ENCODE measurements at places on chromosomes 13 and 19.
A peak's percentile ranks its signal among the peaks of the same experiment; 100 is the strongest.

- no peak for DNase-seq
Measured at GRCh38 chr13:25602176-25602575, 230.4 kb downstream of the ATP8A2 start.

GRCh38 chr19:17353386-17353785 lies 16.0 kb downstream of the GTPBP3 start:
- DNase-seq = no peak

GRCh38 chr19:3656747-3657394 lies 30.3 kb upstream of the CACTIN start:
- no peak for DNase-seq

- no peak for DNase-seq
Measured at GRCh38 chr13:91368676-91369440, 21.4 kb downstream of the MIR17HG start.

DNA sequence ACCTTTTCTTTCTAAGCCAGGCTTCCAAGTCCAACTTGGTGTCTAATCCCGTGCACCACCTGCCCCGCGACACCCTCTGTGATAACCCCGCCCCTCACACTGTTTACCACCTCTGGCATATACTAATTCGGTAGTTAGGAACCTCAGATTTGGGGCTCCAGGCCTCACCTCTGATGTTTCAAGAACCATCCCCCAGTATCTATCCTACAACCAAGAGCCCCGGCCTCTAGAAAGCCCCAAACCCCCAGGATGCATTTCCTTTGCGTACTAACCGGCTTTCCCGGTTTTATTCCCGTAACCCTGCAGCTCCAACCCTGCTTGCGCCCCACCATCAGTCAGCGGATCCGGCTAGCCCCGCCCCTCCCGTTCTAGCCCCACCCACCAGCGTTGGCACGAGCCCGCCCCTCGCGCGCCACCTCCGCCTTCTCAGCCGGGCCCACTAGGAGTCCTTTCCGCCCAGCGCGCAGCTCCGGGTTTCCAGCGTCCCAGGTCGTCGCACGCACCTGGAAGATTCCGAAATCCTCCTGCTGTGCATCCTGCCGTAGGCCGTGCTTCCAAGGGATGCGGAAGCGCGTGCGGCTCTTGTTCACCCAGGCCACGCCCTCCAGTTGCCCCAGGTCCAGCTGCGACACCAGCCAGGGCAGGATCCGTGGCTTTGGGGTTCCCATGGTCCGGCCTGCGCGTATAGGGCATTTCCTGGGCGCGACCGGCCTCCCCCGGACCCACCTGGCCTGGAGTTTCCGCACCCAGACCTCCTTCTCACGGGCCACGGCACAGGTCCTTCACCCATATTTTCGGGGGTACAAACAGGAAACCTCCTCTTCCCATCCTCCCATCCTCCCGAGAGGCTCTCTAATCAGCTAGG lies 1.3 kb downstream of the IRF3 start:
- peak; percentile 94 for DNase-seq

DNA sequence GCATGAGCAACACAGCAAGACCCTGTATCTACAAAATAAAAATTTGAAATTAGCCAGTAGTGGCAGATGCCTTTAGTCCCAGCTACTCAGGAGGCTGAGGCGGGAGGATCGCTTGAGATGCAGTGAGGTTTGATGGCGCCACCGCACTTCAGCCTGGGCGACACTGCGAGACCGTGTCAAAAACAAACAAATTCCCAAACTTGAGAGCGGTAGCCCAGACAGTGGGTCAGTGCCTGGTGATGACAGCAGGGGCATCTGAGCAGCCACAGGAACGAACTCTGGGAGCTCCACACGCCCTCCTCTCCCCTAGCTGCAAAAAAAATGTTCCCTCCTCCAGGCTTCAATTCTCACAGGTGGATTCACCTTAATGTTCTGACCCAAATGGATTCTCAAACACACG lies 14.1 kb downstream of the ZNF490 start:
- no peak for DNase-seq

GRCh38 chr13:37270226-37271001 lies 164.9 kb upstream of the CSNK1A1L start:
- DNase-seq = no peak

GRCh38 chr13:55815458-55816033 lies 1325.2 kb upstream of the PRR20A start:
- no peak for DNase-seq

DNA sequence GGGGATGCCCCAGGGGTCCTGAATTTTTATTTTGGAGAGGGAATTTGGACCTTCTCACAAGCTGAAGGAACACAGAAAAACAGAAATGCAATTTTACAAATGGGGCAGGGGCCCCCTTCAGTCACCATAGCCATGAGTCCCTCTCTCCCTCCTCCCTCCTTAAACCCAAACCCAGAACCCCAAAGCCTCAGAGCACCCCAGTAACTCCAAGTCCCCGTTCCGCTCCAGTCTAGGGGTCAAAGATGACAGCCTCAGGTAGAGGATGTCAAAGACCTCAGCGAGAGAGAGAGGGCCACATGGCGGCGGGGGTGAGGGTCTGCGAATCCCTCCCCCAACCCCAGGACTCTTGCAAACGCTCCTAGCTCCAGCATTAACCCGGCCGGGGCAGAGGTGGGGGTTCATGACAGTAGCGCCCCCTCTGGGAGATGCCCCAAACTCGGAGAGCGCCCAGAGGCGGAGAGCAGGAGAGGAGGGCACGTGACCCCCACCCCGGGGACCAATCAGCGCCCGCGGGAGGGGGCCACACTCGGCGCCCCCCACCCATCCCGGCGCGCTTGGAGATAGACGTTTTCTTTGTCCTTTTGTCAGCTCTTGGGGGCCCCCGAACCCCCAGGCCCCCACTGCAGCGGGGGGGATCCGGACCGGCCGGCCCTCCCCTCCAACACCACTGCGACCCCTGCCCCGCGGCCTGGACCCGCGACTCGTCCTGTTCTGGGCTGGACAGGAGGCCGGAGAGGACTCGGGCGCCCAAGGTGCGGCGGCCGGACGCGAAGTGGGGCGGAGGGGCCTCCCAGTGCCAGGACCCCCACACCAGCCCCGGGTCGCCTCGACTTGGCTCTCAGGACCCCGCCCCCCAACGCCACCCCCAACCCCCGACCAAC lies 20.8 kb upstream of the SEMA6B start:
- peak; percentile 74 for DNase-seq

DNA sequence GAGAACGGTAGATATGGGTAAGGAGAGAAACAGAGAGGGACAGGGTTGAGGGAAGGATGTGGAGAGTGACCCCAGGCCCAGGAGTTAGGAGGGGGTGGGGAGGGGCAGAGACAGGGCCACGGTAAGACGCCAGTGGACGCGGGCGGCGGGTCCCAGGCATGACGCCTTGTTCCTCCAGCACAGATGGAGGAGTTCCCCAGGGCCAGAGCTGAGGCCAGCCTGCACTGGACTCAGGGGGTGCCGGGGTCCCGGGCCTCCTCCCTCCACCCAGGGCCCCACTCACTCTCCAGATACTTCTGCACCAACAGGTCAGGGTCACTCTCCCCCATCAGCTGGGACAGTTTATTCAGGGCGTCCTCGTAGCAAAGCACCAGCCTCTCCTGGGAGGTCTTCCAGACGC lies 22.0 kb upstream of the EMP3 start:
- DNase-seq = no peak

- DNase-seq = peak; percentile 19
Measured at GRCh38 chr19:6015841-6016545, 38.1 kb upstream of the RANBP3 start.

DNA sequence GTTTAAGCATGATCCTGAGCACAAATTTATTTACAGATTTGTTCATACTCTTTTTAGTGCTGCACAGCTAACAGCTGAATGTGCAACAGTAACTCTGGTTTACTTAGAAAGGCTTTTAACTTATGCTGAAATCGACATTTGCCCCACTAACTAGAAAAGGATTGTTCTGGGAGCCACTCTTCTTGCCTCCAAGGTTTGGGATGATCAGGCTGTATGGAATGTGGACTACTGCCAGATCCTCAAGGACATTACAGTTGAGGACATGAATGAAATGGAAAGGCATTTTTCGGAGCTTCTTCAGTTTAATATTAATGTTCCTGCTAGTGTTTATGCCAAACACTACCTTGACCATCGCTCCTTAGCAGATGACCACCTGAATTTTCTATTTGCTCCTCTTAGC lies 16.0 kb downstream of the ZNF100 start:
- DNase-seq = no peak

DNA sequence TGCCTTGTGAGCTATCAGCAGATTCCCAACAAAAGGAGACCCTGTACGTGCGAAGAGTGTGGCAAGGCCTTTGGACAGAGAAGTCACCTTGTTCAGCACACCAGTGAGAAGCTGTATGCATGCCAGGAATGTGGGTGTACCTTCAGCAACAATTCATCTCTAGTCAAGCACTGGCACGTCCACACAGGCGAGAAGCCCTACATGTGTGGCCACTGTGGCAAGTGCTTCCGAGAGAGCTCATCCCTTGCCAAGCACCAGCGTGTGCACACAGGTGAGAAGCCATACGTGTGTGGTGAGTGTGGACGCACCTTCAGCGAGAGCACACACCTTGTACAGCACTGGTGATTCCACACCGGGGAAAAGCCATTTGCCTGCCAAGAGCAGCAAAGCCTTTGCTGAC lies 7.6 kb upstream of the ZSCAN22 start:
- no peak for DNase-seq

DNA sequence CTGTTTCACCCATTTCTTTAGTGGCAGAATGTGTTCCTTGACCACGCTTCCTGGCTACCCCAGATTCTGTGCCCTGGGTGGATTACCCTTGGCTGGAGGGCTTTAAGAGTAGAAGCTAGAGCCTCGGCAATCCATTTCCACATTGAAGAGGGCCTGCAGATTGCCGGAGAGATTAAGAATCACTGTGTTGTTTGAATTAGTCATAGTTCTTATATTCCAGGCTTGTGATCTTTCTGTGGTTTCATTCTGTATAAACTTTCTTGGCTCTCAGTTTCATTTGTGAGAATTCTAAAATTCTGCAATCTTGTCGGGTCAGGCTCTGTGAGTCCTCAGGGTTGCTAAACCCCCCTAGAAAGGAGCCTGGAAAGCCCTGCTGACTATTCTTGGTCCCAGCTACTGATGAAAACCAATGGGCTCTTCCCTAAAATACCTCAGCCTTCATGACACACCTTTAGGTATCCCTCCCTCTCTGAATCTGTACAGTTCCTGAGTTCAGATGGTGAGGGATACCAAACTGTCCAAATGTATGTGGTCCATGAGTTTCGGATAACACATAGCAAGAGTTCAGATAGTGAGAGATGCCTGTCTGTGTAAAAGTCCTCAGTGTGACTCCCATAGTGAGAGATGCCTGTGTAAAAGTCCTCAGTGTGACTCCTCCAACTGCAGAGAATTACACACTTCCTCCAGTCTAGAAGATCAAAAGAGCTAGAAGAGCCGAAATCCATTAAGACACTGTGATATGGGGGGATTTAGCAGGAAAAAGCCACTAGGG lies 4.3 kb downstream of the PHF11 start:
- no peak for DNase-seq

DNA sequence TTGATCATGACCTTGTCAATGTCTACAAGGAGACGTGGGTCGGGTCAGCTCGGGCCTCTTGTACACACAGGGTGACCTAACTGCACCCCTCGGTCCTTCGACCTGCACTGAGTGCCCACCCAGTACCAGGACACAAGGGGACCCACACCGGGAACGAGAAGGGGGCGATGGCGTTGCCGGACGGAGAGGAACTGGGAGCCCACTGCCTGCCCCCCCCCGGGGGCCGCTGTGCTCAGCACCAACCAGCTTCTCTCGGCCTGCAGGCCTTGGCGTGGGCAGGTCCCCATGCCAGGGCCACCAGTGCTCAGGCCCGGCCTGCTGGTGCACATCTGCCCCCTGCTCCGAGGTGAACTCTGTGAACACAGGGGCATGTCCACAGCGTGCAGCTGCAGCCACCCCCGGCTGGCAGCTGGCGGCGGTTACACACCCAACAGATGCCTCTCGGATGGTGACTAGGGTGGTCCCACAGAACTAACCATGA lies 14.1 kb downstream of the CFD start:
- no peak for DNase-seq

GRCh38 chr13:109671919-109672318 lies 114.5 kb downstream of the IRS2 start:
- DNase-seq = no peak

GRCh38 chr13:93388701-93389100 lies 162.1 kb downstream of the GPC6 start:
- DNase-seq = no peak

DNA sequence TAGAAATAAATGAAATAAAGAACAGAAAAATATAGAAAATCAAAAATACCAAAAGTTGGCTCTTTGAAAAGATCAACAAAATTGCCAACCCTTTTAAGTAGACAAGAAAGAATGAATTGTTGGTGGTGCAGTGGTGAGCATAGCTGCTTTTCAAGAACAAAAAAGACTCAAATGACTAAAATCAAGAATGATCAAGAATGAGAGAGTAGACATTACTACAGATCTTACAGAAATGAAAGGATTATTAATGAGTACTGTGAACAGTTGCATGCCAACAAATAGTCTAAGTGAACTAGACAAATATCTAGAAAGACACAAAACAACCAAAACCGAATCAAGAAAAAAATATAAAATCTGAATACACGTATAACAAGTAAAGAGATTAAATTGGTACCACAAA lies 53.9 kb downstream of the FNDC3A start:
- DNase-seq = no peak

DNA sequence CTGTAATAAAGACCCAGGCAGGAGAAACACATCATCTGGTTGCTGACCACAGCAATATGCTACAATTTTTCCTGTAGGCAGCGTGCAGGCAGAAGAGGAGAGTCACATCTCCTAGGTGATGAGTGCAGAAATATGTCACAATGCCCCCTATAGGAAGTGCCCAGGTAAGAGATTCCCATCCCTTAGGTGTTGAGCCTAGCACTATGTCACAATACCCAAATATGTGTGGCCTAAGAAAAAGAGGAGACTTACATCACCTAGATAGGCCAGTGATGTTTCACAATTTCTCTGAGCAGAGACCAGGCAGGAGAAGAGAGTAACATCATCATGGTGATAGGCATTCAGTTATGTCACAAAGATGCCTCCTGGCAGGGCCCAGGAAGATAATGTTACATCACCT lies 49.4 kb upstream of the ZNF728 start:
- no peak for DNase-seq

DNA sequence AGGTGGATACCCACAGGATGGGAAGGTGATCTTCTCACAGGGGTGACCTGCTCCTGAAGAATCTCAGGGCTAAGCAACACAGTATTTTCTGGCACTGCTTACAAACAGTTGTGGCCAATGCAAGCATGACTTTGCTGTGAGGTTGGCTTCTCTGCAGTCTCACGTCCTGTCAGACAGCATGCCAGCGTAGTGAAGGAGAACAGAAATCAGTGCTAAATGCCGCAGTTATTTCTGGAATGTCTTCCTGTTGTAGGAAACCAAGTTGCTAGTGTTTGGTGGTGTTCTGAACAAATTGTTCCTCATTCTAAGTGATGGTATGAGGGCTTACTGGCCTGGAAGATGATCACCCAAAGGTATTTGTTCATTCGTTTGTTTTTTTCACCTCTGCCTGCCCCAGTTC lies 320.1 kb downstream of the MTUS2 start:
- DNase-seq = no peak

DNA sequence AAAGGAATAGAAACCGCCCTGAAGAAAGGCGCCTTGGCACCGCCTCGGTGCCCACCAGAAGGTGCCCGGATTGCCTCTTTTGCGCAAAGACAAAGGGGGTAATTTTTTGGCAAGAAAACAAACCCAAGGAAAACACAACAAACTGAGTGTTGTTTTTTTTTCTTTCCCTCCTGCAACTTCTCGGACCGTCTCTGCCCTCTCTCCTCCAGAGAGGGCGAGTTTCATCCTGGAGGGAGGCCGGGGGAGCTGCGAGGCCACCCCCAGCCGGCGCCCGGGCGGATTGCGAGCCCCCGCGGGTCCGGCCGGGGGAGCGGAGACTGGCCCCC lies 2.3 kb downstream of the ZNF536 start:
- no peak for DNase-seq
